Cardiac fibroblast (primary cell): ENCODE measurements at places on chromosomes 5 and 9.

- DNase-seq, result no peak
Observed at GRCh38 chr9:101993771-101994170, 255.3 kb upstream of the GRIN3A start.

GRCh38 chr5:171593976-171594375 lies 174.5 kb downstream of the FGF18 start:
- no peak for DNase-seq

GRCh38 chr5:44868541-44868940 lies 59.8 kb downstream of the MRPS30 start:
- no peak for DNase-seq

- DNase-seq, result no peak
Observed at GRCh38 chr9:111804636-111805035, 9.9 kb upstream of the SHOC1 start.

GRCh38 chr9:72476617-72477437 lies 44.6 kb upstream of the TMC1 start:
- DNase-seq, result no peak

GRCh38 chr5:158433634-158434033 lies 574.7 kb upstream of the CLINT1 start:
- no peak for DNase-seq

- DNase-seq, result peak; percentile 30
Observed at GRCh38 chr9:35566417-35566816, 38.6 kb upstream of the TESK1 start.
